ENCODE measurements at places on chromosomes 13 and 19.
A peak's percentile ranks its signal among the peaks of the same experiment; 100 is the strongest.

DNA sequence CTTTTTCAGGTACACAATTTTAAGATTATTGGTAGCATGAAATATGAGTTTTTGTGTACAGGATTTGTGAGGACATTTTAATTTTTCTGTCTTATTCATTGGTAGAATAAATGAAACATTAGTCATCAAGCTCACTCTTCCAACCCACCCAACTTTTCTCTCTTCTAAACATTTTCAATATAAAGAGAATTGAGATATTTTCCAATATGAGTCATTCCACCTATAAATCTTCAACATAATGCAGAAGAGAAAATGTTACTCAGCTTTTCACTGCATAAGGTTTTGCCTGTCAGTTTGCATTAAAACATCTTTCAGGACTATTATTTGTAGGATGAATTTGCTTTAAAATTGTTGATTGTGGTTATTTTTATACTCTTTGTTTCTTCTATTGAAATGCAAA is 330.7 kb downstream of the PCDH20 start:
- DNase-seq, result peak; percentile 69

DNA sequence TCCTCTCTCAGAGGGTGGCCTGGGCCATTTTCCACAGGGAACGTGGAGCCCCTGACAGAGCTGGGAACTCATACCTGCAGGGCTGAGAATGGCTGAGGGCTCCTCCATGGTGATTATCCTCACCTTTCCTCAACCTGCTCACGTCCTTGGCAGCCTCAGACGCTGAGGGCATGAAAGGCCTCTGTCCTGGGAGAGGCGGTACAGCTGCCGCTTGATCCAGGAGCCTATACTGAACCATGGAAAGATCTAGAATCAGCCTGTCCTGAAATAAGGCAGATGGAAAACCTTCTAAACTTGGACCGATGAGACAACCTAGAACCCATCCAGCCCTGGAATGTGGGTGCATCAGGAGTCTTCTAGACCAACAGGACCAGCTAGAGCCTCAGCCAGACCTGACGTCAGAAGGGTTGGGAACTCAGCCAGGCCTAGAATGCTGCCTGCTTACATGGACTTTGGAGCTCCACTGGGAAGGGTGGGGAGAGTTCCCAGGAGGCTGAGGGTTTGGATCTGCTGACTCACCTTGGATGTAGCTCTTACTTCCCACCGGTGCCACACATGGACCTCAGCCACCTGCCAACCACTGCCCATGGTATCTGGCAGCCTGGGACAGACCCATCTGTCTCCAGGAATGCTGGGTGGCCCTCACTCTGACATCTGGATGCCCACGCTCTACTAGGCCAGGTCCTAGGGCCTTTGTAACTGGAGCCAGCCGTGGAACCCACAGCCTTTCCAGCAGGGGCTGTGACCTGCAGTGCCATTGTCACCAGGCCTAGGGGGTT is 7.5 kb downstream of the KCTD15 start:
- peak; percentile 85 for DNase-seq

DNA sequence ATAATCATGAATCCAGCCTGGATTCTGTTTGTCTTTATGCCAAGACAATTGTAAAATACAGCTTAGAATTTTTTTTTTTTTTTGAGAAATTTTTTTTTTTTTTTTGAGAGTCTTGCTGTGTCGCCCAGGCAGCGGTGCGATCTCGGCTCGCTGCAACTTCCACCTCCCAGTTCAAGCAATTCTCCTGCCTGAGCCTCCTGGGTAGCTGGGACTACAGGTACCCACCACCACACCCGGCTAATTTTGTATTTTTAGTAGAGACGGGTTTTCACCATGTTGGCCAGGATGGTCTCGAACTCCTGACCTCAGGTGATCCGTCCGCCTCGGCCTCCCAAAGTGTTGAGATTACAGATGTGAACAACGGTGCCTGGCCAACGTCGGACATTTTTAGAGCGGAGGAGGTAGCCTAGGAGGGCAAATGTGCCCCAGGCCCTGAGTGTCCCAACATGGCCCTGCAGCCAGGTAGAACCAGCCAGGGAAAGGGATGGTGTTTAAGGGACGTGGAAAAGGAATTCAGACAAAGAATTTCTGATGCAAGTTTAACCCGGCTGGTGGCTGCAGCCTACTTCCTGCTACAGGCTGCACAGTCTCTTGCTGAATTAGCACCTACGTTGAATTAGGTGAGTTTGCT is 89.8 kb downstream of the GNG7 start:
- DNase-seq, result no peak

DNA sequence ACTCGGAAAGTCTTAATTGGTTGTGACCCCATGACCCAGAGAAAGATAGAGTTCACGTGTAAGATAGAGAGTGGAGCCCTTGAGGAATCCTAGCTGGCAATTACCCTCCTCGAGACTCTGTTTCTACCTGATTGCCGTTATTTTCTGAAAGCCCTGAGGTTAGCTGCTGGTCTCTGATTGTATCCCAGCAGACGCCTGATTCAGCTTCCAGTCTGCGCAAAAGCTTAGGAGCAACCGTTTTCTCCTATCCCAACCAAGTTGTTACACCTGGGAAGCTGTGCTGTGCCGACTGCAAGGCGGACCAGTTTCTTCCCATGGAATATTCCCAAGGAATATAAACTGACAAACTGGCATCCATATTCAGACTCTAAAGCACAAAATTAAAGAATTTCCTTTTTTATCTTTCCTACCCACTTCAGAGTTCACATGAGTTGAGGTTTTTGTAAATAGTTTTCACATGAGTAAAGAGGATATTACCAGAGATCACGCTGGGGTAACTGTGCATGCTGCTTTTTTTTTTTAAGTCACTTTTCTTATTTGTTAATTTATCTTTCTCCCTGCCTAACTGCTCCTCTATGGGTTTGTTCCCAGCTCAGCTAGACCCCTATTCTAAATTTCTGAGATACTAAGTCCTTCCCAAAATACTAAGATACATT is 1.5 kb upstream of the TRPC4 start:
- DNase-seq, result peak; percentile 82

DNA sequence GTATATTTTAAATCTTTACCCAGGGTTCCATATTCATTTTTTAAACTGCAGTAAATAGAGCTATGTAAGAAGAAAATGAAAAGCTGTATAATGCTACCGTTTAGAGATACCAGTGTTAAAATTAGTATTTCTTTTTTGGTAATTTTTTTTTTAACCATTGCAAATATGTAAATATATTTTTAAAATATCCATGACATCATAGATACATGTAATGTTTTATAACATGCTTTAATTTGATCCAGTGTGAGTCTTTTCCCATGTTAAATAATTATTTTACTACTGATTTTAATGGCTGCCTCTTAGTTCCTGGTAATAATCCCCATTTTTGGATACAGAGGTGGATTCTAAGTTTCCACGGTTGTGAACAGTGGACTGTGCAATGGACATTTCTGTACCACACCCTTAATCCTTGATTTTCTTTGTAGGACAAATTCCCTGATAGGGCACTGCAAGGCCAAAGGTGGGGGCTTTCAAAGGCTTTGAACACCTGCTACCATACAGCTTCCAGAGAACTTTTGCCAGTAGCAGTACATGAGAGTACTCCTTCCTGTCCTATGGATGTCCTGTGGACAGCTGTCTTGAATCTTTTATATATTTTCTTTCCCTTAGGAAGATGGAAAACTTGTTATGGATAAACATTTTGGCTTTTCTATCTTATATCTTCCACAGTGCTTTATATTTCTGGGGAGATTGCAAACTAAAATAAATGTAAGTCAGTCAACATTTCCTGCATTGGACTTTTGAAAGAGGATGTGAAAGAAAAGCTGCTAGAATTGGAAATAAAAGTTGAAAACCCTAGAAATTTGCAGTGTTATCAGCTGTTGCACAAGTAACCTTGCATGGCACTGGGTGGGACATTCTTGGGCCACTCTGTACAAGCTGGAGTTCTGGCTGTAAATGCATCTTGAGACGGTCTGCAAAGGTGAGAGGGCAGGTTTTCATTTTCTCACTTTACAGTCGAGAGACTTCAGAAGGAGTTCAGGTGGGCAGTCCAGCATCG is 46.8 kb downstream of the ARHGEF7 start:
- DNase-seq, result no peak

- DNase-seq, result no peak
These were observed 116.5 kb downstream of the DNAJC15 start for GRCh38 chr13:43139921-43140320.

DNA sequence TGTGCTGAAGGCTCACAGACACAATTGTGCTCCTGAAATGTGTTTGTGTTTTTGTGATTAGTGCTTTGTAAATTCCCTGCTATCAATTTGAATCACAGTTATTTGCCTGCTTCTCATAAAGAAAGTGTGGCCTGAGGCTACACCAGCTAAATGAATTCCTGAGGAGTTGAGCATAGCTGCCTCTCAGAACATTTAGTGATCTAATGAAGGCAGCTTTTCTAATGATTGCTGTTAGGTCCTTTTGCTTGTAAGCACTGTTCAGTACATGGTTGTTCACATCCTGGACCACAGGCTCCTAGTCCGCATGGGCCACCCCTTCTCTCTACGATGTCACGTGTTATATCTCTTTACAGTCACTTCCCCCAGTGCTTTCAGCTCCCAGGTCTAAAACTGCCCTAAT is 238.2 kb downstream of the B3GLCT start:
- no peak for DNase-seq

Measured in fibroblast of lung (primary cell).